ENCODE measurements at places on chromosomes 4 and X. TPM values are rescaled to one million over a fixed set of nuclear protein-coding genes. Genes with fewer than 3 reads are reported as not detected.

ANKRD50 gene
- 6.4 TPM for total RNA-seq

CPLX1 gene
- total RNA-seq: 0.81 TPM

- H3K27me3 ChIP-seq: no peaks in the 10 kb centered on the region
- H3K4me3 ChIP-seq: no peak overlapping the region
- no peak overlapping the region for H3K27ac ChIP-seq
- no peak for DNase-seq
- no peaks in the 10 kb centered on the region for H3K4me1 ChIP-seq
Observed at GRCh38 chrX:51459125-51459524, 37.3 kb downstream of the NUDT11 start.

DNA sequence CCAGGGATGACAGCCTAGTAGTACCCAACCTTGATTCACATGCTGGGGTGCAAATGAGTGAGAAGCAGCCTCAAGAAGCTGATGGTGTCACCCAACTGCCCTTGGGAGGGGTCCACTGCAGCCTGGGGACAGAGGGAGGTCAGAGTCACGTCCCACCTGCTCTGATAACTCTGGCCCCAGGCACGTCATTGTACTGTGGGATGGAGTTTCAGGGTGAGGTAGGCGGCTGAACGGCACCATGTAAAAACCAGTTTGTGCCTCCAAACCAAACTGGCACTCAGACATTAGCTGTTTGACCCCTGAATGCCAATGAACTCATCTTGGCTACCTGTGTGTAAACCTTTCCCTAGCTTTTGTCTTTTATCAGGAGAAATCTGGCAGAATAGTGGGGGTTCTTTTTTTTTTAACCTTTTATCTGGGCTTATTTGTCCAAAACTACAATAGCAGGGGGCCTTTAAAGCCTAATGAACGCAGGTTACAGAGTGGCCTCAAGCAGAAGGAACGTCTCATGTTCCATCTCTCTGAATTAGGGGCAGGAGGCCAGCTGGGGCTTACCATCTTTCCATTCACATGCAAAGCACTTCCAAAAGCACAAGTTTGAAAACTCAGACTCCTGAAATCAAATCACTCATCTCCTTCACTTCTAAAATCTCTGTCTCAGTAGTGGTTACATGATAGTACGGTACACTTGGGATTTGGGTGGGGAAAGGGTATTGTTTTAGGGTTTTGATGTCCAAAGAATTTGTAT is 89.4 kb downstream of the IRF2 start:
- peak overlapping the region; percentile 86 for H3K27ac ChIP-seq
- H3K27me3 ChIP-seq: no peaks in the 10 kb centered on the region
- DNase-seq: no peak
- H3K4me3 ChIP-seq: no peak overlapping the region

GRCh38 chrX:101028562-101028961 is 23.3 kb downstream of the TRMT2B start:
- no peaks in the 10 kb centered on the region for H3K4me1 ChIP-seq
- no peak for DNase-seq
- H3K27ac ChIP-seq: no peak overlapping the region
- H3K27me3 ChIP-seq: no peaks in the 10 kb centered on the region
